Activated CD8-positive, alpha-beta memory T cell treated with anti-CD3 and anti-CD28 coated beads, Interleukin-2, amount 50 U/mL, for 48 hours (primary cell): ENCODE measurements at places on chromosomes 12 and 14.
A peak's percentile ranks its signal among the peaks of the same experiment; 100 is the strongest.

- no peak for DNase-seq
Measured at GRCh38 chr12:65464930-65465329, 186.4 kb downstream of the MSRB3 start.

DNA sequence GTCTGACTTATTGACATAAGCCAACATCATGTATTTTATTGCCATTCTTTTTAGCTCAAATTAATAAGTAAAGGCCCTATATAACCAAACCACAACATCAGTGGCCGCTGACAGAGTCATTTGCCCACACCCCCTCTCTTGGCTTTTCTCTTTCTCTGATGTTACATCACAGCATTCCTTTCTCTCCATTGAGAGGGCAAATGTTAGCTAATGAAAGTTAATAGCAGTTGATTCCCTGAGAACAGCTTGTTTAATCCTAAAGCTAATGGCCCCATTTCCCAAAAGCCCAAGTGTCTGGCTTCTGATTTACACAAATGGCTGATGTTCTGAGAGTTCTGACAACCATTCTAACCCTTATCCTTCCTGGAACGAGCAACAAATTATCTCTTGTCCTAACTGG is 308.8 kb downstream of the SNAPC1 start:
- DNase-seq, result no peak

DNA sequence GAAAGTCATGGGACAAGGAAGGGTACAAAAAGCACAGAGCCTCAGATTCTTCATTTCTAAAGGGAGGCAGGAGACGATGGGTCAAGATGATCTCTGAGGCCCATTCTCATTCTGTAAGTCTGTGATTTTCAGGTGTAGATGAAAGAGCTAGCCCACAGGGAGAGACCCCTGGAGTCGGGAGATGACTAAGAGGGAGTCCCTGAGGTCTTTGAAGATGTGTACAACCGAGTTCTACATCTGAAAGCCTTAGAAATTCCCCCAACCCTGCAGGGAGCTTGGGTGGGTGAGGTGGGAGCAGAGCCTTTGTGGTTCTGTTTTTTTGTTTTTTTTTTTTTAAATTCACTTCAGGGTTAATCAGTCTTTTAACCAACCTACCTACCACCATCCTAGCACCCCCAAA is 3.1 kb downstream of the WNT10B start:
- DNase-seq, result no peak

DNA sequence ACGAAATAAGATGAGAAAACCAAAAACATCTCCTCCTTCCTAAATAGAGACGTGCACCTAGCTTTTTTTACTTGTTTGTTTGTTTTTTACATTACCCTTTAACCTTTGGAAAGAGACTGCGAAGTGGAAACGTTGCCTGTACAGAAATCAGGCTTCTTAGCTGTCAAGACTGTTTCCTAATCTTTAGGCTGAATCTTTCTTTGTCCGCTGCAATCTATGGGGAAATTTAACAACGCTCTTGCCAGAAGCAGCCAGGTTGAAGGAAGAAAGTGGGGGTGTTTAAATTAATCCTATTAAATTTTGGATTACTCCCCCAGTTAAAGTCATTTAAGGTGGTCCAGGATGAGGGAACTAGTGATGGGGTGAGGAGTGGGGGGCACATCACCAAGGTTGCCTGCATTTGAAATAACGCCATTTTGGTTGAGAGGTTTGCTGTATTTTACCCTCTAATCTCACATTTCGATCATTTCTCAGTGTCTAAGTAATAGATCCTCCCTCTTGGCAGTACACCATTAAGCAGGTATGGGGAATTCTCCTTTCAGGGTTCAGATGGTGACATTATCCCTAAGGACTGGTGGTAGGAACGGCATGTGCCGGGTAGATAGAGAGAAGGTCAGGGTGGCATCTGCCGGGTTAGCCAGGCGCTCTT is 2.6 kb downstream of the FLRT2 start:
- DNase-seq, result no peak

DNA sequence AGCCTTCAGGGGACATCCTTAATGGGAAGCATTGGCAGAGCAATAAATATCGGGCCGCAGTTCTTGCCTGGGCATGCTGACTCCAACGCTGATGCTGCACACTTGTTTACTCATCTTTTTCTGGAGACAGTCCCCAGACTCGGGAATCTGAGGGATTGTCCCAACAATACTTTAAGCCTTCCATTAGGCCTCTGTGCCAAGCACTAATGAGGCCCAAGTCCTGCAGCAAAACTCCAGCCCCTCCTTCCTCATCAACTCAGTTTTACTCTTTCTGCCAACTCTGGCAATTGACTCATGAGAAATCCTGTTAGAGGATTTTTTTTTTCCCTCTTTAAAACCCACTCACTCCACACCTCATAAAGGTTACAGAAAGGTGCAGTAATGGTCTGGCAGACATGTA is 233.4 kb upstream of the PELI2 start:
- DNase-seq, result no peak

DNA sequence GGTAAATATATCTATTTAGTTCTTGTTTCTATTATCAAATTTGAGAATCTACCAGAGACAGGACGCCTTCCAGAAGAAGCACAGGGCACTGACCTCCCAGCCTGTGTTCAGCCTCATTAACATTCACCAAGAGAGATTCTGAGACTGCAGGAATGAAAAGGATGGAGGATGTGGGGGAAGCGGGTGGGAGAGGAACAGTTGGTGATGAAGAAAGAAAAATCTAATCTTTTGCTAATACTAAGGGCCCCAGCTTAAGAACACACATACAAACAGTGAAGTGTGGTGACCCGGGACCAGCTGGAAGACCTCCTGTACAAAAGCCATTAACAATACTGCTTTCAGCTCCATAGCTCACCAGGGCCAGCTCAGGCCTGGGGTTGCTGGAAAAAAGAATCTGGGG is 160.5 kb downstream of the NUAK1 start:
- no peak for DNase-seq

DNA sequence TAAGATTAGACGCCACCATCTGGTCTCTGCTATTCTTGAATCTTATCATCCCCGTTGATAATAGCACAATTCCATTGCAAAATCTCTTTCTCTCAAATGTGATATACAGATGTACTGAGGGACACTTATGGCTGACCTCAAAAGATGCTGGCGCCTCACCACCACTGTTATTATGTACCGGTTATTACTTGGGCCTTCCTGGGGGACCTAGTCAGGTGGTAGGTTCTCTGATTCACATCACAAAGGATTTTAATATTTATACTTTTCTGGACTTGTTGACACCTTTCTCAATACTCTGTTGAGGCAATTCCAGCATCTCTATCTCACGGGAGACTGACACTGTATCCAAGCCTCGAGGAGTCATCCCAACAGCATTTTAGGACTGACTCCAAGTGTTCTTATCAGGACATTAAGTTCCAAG is 21.3 kb upstream of the FAM234B start:
- DNase-seq, result no peak

- DNase-seq, result no peak
Measured at GRCh38 chr14:104138718-104139459, 502 bp downstream of the KIF26A start.

DNA sequence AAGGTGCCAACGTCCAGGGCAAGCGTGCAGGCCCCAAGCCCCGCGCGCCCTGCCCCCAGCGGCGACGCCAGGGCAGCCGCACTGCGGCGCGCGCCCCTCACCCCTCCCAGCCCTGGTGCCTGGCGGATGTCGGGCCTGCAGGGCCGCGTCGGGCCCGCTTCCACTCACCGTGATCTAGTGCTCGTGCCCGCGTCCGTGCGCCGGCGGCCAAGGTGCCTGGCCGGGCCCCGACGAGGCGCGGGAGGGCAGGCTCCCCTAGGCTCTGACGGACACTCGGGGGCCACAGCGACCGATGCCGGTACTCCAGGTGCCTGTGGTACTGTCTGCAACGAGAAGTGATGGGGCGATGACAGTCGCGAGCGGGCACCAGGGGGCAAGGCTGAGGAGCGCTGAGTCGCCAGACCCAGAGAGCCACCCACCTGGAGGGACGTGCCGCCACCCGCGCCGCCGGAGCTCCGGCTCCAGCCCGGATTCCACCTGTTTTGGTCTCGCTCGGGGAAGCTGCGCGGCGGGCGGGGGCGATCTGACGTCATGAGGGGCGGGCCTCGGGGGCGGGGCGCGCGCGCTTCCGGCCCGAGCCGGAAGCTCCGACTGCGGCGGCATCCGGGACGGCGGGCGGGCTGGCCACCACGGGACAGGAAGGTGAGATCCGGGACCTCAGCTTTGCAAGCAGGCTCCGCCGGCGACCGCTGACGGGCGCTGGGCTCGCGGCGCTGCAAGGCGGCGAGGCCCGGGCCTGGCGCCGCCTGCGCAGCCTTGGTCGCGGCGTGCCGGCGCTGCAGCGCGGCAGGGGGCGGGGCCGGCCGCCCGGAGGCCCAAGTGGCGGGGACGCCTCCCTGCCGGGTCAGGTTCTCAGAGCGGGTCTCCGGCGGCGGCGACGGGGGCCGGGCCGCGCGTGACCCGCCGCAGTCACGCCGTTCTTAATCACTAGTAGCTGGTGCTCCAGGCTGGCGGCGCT is at the start of the genes LYSET and MOAP1:
Gene LYSET (plus strand): TSS at position 927 of the 958 bp plus-strand sequence. CDS start 89 bp downstream, outside the sequence.
Gene MOAP1 (minus strand): TSS at position 507 of the 958 bp plus-strand sequence. CDS start 655 bp downstream, outside the sequence.
- peak; percentile 95 for DNase-seq

- DNase-seq, result no peak
Measured at GRCh38 chr14:22105006-22105623, 431.5 kb upstream of the OR4E1 start.

DNA sequence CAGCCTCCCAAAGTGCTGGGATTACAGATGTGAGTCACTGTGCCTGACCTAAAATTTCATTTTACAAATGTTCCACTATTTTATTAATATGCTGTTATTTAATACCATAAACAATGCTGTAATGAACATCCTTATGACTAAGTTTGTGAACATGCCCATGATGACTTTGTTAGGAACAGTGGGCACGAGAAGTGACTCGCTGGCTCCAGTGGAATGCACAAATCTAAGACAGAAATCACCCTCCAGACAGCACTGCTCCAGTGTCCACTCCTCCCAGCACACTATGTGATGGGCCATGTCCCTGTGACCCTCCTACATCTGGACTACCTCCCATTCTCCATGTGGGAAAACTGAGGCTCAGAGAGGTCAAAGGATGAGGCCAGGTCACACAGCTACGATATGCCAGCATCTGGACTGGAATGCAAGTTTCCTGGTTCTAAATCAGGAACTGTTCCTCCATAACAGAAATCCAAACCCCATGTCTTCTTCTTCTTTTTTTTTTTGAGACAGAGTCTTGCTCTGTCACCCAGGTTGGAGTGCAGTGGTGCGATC is 57.9 kb downstream of the GPR68 start:
- DNase-seq, result no peak

DNA sequence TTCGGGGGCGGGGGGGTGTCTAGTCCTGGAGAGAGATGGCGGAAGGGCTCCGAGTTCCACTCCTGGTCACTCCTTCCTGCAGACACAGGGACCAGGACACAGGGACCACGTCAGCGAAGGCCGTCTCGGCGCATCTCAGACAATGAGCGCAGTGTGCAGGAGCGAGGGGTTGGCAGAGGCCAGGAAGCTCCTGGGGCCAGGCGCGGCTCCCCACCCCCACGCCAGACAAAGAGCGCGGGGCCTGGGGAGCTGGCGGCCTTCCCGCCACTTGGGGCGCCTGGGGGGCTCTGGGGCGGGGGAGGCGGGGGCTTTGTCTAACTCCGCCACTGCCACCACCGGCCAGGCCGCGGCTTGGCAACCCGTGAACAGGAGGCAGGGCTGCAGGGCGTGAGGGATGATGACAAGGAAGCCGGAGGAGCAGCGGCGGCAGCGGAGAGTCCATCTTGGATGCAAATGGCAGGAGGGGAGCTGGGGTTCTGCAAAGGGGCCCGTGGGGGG is 2.2 kb downstream of the CDK2AP1 start:
- DNase-seq, result peak; percentile 75

DNA sequence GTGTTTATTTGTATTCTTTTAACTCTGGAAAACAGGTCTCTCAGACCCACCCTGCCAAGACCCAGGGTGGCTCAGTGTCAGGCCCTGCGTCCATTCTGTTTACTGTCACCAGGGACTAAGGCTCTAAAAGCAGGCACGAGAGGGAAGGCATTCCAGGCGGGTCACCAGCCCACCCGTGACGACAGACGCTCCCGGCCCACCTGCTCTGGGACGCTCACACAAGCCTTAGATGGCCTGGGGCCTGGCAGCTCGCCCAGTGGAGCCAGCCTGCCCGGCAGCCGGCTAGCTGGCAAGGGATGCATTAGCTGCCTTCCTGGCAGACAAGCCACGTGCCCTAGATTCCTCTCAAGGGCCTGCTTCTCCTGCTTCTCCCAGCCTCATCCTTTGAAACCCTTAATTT is 9.2 kb upstream of the NUAK1 start:
- no peak for DNase-seq

- DNase-seq, result no peak
Measured at GRCh38 chr12:104953323-104953722, 4.8 kb downstream of the SLC41A2 start.

DNA sequence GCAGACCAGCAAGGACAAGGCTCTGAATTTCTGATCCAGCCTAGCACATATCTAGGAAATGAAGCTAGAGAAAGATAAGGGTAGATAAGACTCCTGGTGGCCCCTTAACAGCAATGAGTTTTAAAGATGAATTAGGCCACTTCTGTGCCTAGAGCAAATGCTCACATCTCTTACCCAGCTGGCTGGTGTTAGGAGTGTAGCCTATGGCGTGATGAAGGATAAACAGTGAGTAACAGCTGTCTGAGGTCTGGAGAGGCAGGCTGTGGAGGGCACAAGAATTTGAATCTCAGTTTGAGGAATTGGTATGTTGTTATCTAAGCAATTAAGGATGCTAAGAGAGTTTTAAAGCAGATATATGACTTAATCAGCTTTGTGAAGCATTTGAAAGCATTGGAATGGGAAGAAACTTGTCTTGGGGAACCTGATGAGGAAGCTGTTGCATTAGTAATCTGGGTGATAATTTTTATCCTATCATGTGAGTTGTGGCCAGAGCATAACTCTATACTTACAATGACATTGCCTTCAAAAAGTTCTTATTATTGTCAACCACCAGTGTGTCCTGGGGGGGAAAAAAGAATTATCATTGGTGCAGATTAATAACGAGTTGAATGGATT is 161.8 kb downstream of the SRGAP1 start:
- DNase-seq, result no peak

DNA sequence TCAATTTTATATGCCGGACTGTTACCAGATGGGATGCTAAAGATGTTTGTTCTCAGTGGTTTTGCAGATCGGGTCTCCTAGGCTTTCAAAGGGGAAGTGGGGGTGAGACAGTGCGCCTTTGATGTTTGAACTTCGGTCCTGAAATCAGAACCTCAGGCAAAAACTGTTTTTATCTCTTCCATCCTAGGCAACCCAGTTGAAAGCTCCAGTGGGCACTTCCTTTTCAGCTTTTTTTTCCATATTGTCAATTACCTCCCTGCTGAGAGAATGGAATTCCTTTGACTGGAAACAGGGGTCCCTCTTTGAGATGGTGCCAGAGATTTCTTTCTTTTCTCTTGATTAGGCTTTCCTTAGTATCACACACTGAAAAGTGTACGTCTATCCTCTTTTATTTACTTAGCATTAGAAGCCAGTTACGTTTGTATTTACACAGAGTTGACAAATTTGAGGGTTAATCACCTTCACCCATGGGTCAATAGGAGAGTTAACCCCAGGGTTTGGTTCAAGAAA is 40.0 kb downstream of the NUAK1 start:
- no peak for DNase-seq

GRCh38 chr14:76331328-76332011 is 44.5 kb upstream of the ESRRB start:
- DNase-seq, result no peak

GRCh38 chr12:123533672-123534643 is at the start of gene RILPL1:
Gene RILPL1, minus strand, starts transcription at chr12:123533719. Its CDS starts 237 bp downstream, at chr12:123533482.
- peak; percentile 76 for DNase-seq

GRCh38 chr14:61780125-61780524 is 17.9 kb downstream of the SNAPC1 start:
- no peak for DNase-seq
